Upper lobe of right lung (tissue), 1 donor: ENCODE measurements at places on chromosomes 12 and 14. TPM values are rescaled to one million over a fixed set of nuclear protein-coding genes. Genes with fewer than 3 reads are reported as not detected.
A peak's percentile ranks its signal among the peaks of the same experiment; 100 is the strongest.

The ITGA5 gene
- 102 TPM for total RNA-seq

- peak; percentile 72 for DNase-seq
Measured at GRCh38 chr12:56020423-56021184, at the start of gene IKZF4. Gene IKZF4, plus strand, starts transcription at chr12:56021043. Its CDS starts 451 bp downstream, at chr12:56021494.

DNA sequence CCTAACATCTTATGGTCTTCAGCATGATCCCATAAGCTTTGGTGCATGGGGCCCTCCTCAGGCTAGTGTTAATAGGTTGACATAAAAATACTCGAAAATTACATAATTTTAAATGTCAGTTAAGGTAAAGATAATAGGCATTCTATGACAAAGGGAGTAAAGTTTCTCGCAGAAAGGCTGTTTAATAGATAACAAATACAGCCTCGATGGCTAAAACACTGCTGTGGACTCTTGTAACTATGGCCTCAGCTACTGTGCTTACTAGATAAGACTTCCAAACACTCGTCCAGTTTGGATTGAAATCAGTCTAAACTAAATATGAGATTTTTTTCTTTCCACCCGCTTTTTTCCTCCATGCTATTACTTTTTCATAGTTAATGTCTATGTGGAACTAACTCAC is 23.2 kb upstream of the MGST1 start:
- DNase-seq = no peak

DNA sequence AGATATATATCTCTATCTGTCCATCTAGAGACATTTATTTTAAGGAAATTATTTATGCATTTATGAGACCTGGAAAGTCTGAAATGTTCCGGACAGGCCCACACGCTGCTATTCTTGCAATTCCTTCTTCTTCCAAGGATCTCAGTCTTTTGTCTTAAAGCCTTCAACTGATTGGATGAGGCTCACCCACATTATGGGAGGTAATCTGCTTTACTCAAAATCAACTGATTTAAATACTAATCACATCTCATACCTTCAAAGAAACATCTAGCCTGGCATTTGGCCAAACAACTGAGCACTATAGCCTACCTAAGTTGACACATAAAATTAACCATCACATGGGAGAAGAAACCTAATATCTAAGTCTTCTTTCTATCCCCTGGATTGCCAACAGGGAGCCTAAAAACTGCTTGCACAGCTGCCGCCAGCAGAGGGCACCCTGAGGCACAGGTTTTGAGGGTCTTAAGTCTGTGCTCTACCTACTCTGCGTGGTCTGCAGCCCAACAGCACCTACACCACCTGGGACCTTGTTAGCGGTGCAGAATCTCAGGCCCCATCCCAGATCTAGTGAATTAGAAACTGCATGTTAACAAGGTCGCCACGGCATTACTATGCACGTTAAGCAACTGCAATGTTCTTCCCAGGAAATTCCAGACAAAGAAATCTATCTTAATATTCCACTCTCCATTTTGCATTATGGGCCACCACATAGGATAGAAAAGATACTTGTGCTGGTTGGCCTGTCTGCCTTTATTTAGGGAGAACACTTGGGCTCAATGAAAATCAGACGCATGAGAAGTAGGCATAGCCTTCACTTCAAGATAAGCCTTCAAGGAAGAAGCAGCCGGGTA is 249.7 kb downstream of the FOXG1 start:
- peak; percentile 57 for DNase-seq

GRCh38 chr14:44966601-44967336 is 4.8 kb downstream of the TOGARAM1 start:
- no peak for DNase-seq

The KRT77 gene
- not detected for total RNA-seq

- DNase-seq = no peak
Measured at GRCh38 chr14:100849115-100849781, 23.3 kb downstream of the MEG3 start.

DNA sequence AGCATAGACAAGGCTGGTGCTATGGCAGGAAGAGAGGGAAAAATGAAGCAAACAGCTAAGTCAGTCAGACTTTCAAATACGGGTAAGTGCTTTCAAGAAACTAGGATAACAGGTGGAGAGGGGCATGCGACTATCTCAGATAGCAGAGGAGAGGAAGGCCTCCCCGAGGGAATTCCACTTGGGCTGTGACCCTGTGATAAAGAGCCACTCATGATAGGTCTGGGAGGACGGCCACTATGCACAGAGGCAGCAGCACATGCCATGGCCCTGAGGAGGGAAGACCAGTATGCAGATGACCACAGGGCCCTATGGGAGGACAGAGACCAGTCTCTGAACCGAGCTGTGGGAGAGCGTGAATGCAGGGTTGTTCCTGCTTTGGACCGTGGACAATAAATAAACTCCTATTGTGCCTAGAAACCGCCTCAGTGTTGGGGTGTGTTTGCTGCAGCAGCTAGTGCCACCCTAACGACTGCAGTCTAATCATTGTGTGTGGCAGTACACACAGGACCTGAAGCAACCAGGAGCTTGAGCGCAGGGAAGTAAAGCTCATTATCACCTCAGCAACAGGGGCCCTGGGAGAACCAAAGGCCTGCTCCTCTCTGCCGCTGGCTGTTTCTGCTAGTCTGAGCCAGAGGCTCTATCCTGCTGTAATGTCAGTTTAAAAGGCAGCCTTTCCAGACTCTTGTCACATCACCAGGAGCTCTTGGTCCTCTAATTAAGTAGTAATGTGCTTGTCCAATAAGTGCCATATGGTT is 119.1 kb downstream of the CACNA1C start:
- DNase-seq = no peak

DNA sequence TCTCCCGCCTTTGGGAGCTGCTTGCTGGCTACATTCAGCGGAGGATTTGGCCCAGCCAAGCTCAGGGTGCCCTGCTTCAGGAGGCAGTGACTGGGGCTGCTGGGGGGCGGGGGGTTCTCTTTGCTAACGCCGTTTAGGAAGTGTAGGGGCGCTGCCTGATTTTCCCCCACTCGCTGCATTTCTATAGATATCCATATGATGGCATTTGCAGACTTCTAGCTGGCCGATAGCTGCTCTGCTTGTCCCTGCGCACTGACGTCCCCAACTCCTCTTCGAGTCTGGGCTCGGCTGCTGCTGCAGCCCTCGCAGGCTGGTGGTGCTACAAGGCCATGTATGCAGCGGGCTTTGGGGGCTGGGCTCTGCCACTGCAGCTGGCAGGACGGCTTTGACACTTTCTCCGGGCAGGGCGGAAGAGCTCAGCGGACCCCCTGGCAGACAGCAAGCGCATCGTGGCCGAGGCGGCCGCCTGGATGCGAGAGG is 3.1 kb downstream of the LRFN5 start:
- peak; percentile 61 for DNase-seq

The HHIPL1 gene
- total RNA-seq = 1.6 TPM

GRCh38 chr14:33412450-33412849 is 473.8 kb downstream of the NPAS3 start:
- DNase-seq = no peak

The FKBP3 gene
- 33.0 TPM for total RNA-seq

DNA sequence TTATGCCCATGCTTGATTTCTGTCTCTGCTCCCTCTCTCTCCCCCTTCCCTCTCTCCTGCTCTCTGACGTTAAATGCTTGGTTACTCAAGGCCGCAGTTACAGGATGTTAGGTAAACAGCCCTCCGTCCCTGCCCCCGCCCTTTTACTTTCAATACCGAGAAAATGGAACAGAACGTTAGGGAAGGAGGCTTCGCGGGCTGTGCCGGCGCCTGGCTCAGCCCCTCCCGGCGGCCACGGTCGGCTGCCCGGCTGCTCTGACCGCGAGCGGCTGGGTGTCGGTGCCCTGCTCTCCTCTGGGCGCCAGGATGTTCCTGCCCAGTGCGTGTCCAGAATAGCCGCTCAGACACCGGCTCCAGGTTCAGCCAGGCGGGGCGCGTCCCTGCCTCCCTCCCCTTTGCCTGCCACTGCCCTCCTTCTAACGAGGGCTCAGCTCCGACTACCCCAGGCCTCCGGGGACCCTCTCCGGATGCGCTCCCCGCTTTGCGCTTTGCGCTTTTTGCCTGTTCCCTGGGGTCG is 166.1 kb downstream of the ADCK1 start:
- DNase-seq = peak; percentile 69

GRCh38 chr14:73763396-73763795 is 49.2 kb upstream of the PNMA1 start:
- DNase-seq = no peak

DNA sequence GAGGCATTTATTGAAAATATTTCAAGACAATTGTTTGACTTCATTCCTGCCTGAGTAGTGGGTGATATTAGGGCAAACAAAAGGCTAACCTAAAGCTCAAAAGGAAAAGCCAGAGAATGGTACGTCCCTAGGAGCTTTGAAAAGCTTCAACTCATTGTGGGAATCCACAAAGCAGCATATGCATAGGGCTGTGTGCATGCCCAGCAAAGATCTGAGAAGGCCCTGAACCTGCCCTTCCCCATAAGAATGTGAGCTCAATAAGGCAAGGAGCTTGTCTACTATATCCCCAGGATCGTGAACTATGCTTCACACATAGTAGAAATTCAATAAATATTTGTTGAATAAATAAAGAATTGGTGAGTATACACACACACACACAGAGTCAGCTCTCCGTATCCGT is 19.1 kb upstream of the RAD52 start:
- DNase-seq = no peak
